Heart right ventricle (tissue), 16 donors: ENCODE measurements at places on chromosomes 3 and 15. TPM values are rescaled to one million over a fixed set of nuclear protein-coding genes. Genes with fewer than 3 reads are reported as not detected.

- no peak for DNase-seq
These were observed 15.4 kb upstream of the ISLR start for GRCh38 chr15:74157868-74158827.

GRCh38 chr15:34650177-34650576, 66.7 kb upstream of the GOLGA8B start:
- DNase-seq: no peak

DNA sequence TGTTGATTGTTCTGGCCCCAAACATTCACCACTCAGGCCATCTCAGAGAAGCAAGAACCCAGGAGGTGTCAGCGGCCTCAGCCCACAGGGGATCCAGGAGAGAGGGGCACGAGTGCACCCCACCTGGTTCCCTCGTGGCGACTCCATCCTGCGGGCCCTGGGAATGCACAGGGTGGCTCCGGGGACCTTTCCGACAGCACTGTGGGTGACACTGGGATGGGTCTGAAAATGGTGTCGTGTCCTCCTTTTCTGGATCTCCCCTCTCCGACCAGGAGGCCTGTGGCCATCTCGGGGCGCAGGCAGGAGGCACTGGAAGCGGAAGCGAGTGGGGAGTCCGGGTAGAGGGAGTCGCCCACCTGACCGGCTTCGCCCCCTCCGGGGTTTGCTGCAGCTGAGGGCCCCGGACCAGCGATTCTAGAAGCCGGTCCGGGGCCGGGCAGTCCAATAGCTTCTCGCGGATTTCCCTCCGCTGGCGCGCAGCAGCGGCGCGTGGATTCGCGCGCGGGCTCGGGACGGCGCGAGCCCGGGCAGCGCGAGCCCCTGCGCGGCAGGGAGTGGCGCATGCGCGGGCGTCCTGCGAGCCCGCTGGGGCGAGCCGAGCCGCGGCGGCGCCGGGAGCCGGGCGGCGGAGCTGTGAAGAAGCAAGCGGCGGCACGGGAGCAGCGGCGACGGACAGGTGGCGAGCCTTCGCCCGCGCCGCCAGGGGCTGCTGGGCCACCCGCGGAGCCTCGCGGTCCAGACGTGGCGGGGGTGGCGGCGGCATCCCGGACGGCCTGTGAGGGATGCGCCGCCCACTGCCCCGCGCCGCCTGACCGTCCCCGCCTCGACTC, at the start of gene DOCK3:
TSS of gene DOCK3 (plus strand) at position 579 of the 830 bp plus-strand sequence. CDS start 337 bp downstream, outside the sequence.
- peak; percentile 23 for DNase-seq

DNA sequence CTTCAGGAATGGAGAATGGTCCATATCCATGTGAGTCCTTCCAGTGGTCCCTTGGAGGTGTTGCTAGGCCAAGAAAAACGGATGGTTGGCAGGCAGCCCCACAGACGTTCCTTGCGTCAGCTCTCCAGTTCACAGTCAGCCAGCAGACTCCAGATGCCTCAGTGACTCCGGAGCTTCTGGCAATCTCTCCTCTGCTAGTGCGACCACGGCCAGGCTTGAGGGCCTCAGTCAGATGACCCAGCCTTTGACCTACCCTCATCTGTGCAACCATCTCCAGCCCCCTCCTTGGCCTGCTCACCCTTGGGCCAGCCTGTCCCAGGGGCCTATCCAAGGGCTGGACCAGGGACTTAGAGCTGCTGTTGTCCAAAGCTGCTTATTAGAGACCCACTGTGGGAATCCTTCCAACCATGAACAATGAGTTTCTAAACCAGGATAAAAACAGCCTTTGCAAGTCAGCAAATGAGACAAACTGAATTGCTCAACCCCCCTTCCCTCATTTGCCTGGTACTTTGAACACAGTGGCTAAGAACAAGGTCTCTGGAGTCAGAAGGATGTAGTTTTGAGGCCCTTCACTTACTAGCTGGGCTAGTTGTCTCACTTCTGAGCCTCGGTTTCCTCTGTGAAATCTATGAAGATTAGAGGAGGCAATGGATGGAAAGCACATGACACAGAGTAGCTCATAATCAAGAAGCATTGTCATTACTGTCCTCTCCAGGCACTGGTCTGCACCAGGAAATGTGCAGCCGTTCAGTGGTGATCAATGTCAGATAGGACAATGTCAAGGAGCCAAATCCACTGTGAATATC, 44.8 kb downstream of the ANP32A start:
- DNase-seq: peak; percentile 90

DNA sequence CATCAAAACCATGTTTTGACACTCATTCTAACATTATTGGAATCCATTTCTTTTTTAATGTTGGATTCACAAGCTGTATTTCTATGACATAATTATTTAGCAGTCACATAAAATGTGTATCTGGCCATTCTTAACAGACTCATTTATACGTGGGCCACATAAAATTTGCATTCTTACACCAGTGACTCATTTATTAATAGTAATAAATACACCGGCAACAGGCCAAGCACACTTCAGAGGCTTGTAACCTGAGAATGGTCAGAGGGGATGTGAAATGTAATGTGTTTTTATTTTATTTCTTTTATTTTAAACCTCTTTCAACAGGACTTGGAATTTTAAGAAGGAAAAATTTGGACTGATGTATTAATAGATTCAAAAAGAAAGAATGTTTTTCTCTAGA, 384.9 kb upstream of the RARB start:
- DNase-seq: no peak

- no peak for DNase-seq
These were observed 46.1 kb downstream of the SMAD6 start for GRCh38 chr15:66747886-66748707.

- DNase-seq: no peak
These were observed 5.9 kb upstream of the RBP2 start for GRCh38 chr3:139482206-139482605.

DNA sequence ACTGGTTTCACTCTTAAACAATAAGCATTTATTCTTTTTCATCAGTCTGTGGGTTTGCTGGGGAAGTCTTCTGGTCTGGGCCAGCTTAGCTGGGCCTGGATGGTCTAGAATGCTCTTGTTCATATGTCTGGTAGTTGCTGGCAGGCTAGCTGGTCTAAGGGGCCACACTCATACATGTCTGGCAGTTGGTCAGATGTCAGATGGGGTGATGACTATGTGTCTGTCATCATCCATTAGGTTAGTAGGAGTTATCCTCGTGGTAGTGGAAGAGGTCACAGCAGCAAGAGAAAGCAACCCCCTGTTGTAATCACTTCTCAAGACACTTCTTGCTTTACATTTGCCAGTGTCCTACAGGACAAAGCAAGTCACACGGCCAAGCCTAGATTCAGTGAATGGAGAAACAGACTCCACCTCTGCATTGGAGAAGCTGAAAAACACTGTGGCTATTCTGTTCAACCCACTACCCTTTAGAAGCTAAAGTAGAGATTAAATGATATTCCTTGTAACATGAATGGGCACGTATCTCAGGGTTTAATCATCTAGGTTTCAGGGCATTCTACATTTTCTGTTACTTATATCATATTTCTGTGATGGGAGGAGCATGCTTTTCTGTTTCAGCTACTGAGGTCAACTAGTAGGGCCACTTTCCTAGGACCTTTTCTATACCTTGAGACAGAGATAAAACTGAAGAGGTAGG, 5.5 kb upstream of the ARID3B start:
- DNase-seq: no peak

Gene KIF15
- 0.20 TPM for total RNA-seq

- DNase-seq: no peak
These were observed 96.4 kb downstream of the IL12A start for GRCh38 chr3:160084998-160085397.

GRCh38 chr3:42289026-42289425, 23.0 kb upstream of the CCK start:
- DNase-seq: no peak

Gene SUSD5
- 12.9 TPM for total RNA-seq

GRCh38 chr15:39629371-39629770, 48.5 kb downstream of the THBS1 start:
- DNase-seq: no peak

Gene GOLGA6B
- not detected for total RNA-seq

GRCh38 chr3:88997260-88997659, 110.2 kb upstream of the EPHA3 start:
- no peak for DNase-seq

DNA sequence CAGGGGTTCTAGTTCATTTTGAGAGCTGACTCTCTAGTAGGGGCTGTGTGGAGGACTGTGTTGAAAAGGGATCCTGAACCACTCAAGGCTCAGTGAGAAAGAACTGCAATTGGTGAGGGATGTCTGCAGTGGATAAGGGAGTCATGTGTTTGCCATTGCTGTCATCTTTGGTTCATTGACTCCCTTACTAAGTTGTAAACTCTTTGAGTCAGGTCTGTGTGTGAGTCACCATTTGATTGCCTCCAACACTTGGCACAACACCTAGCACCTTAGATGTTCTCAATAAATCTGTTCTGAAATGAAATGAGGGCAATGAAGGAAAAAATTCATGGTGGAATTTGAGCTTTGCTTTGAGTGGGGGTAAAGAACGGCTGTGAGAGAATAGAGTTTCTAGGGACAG, 51.7 kb downstream of the PLS1 start:
- DNase-seq: no peak

Gene NAALADL2
- 5.8 TPM for total RNA-seq

- no peak for DNase-seq
These were observed 242.3 kb downstream of the TLE3 start for GRCh38 chr15:69855258-69856000.

Gene CATSPER2
- 1.7 TPM for total RNA-seq

DNA sequence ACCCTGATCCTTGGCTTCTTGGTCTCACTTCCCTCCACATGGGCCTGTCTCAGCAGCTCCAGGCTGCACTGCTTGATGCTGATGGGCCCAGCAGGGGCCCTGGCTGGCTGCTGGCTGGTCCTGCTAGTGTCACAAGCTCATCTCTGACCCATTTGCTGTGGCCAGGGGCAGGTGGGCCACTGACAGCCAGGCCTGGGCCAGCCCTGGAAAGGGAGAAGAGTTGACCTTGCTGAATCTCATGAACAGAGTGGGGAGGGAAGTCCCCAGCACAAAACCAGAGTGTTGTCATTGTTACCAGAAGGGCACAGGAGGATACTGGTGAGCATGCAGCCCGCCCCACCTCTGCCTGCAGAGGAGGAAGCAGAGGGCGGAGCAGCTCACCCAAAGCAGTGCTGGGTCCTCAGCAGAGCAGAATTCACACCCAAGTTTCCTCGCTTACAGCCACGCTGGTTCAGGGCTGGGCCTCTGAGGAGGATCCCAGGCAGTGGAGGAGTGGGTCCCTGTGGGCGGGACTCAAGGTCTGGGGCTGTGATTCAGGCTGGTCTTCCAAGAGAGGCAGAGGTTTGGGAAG, 7.6 kb upstream of the KLF15 start:
- no peak for DNase-seq

Gene ZNF197
- total RNA-seq: 11.6 TPM

Gene PCLAF
- total RNA-seq: 0.17 TPM

Gene PATL2
- total RNA-seq: 3.5 TPM

Gene ACP3
- total RNA-seq: 0.66 TPM

GRCh38 chr3:51391566-51392354, 675 bp downstream of the RBM15B start:
- DNase-seq: no peak

DNA sequence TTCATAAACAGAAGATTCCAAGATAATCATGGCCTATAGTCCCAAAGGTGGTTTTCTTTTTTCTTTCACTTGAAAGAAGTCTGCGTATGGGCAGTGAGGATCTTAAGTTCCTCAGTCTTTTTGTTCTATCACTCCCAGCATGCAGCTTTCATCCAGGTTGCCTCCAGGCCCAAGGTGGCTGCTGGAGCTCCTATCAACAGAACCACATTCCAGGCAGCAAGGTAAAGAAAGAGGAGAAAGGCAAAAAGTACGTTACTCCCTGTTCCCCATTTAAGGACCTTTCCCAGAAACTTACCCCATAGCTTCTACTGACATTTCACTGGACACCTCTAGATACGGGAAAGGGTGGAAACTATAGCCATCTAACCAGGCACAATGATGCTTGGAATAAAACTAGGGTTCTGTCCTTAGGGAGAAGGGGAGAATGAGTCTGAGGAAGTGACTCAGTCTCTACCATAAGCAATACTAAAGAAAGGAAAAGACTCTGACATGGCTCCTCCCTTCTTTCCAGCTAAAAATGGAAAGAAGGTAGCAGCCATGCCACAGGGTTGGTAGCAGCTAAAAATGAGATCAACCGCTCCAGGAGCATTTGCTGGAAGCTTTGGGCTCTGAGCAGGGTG, 313.9 kb upstream of the NR2E3 start:
- DNase-seq: no peak

Gene PIGX
- total RNA-seq: 20.6 TPM

Gene HGD
- total RNA-seq: not detected

DNA sequence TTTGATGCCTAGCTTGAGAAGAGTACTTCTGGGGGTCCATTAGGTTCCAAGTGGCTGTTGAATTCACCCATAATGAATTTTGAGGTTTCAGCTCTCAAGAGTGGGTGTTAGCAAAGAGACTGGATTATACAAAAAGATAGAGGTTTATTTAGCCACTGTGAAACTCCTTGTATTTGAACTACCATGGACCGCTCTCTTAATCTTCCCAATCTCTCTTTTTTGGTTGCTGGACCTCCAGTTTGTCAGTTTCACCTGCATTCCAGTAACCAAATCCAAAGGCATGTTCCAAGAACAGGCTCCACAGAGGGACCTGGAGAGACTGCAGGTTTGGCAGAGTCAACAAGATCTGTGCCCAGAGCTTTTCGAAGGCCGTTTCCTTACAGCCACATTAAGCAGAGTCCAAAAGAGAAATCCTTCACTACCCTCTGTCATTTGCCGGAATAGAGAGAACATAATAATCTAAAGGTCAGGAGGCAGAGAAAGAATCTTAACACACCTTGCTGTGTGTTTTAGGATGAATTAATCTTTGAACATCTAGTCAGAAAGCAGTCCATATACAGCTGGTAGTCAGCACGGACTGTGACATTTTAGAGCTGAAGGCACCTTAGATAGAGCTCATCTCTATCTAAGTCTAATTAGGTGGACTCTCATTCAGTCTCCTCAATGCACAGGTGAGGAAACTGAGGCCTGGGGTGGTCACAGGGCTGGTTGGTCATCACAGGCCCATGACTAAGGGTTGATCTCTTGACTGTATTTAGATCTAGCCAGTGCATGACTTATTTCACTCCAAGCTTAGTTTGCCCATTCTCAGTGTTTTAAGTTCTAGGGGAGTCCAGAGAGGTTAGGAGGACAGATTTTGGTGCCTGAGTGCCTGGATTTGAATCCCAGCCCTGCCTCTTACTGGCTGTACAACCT, 1.3 kb downstream of the ABHD2 start:
- DNase-seq: no peak

- no peak for DNase-seq
These were observed 155.9 kb upstream of the ICE2 start for GRCh38 chr15:60634815-60635214.

Gene ZPLD1
- not detected for total RNA-seq

Gene CGNL1
- 8.0 TPM for total RNA-seq

DNA sequence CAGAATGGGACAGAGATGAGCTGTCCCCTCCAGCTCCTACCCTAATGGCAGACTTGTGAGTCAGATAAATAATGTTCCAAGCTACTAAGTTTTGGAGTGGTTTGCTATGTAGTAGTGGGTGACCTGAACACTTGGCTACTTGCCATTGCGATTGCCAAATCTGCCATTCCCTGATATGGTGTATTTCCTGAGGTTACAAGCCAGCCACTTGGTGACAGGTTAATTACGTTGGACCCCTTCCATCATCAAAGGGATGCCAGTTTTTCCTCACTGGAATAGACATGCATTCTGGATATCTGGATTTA, 33.6 kb downstream of the MORF4L1 start:
- no peak for DNase-seq

- DNase-seq: no peak
These were observed 889.2 kb downstream of the PDCD6IP start for GRCh38 chr3:34687671-34688070.
